ENCODE measurements at places on chromosomes 7 and 10.
A peak's percentile ranks its signal among the peaks of the same experiment; 100 is the strongest.

DNA sequence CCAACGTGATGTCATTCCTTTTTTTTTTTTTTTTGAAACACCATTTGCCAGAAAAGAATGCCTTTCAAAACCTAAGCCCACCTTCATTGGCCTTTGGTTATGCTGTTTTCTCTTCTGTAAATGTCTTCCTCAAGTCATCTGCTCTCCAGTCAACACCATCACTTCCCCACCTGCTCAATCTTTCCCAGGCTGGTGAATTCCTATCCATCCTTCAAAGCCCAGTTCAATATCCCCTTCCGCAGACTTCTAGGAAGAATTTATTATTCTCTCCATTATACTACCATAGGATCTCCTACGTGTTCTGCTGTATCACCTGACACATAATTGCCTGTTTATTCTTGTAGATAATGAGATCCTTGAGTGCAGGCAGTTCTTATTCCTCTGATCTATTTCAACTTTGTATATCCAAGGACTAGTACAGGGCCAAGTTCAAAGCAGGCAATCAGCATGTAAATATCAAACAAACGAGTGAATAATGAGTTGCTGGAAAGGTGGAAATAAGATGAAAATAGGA, 73.5 kb upstream of the PRR15 start:
- DNase-seq = no peak

GRCh38 chr10:61410353-61411070, 42.7 kb downstream of the TMEM26 start:
- DNase-seq = no peak

DNA sequence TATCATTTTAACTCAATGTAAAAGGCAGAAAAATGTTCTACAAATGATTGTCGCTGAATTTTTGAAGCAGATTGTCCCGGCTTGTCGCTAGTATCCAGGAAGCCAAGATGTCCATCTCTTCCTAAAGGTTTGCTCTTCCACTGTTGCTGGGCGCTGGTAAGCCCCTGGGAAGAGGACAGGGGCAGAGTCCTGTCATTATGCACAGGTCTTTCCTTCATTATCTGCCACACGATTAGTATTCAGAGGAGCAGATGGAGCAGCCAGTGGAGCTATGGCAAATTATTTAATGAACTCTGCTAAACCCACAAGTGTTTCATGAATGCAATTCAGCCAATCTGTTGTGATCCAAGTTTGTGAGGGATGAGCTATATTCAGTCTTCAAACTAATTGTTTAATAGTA, 499.1 kb upstream of the NRP1 start:
- DNase-seq = no peak

GRCh38 chr10:30503700-30504266, 69.8 kb downstream of the MAP3K8 start:
- DNase-seq = no peak

DNA sequence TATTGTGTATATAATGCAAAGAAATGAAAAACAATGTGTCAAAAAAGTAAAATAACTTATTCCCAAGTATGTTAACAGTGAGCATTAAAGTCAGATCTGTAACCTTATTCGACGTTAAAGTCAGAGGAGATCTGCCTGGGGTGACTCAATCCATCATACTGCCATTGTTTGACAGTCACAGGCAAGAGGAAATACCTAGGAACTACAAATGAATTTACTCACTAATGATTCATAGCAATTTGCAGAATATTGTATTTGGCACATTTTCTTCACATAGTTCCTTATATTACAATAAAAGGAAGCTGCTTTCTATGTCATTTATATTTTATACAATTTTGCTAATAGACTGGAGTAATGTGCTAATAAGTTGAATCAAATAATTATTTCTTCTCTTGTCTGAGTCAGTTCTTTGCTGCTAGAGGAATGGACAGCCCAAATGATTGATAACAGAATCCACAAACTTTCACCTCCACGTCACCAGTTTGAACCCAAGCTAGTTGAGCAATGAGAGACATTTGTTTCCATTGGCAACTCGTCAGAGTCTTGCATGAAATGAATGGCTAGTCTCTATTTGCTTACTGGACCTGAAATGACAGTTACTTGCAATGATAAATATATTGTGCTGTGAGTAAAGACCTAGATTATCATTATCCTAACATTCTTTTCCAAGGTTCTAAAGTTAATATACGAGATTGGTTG, 48.5 kb upstream of the TMEM106B start:
- no peak for DNase-seq

GRCh38 chr10:51567271-51567670, 132.1 kb downstream of the CSTF2T start:
- no peak for DNase-seq

DNA sequence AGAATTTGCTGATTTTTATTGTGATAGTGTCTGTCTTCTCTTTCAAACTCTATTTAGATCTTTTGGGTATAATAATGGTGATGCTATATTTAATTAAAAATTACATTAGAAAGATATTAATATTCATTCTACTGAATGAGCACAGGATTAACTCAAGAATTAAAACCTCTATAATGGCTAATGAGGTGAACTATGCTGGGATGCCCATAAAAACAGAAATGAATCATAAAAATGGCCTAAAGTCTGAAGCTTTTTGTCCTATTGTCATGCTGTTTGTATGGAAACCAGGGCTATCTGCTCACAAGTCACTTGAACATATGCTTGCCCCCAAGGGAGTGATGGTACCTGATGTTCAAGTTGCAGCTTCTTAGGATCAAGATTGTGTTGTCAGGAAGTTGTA, 76.2 kb upstream of the ICA1 start:
- no peak for DNase-seq

DNA sequence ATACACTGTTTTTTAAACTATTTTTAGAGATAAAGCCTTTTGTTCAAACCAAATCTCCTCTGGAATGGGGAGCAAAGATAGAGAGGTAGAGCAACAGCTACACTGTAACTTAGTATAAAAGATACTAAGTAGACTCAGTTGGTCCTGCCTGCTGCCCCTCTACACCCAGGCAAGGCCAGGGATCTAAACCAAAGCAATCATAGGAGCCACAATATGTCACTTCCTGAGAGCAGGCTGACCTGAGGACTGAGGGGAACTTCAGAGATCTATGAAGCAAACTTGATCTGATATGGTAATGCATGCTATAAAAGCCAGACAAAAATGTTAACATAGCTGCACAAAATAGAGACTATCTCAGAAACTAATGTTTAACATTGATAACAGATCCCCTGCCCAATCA, 7.0 kb upstream of the TRDMT1 start:
- DNase-seq = no peak

GRCh38 chr7:101856473-101857357, 39.3 kb downstream of the CUX1 start:
- DNase-seq = peak; percentile 85

GRCh38 chr7:2771274-2771731, 72.8 kb downstream of the GNA12 start:
- no peak for DNase-seq

- no peak for DNase-seq
Observed at GRCh38 chr7:134343796-134344195, 27.1 kb upstream of the SLC35B4 start.

- no peak for DNase-seq
Observed at GRCh38 chr7:133748443-133749407, 378.4 kb upstream of the LRGUK start.

DNA sequence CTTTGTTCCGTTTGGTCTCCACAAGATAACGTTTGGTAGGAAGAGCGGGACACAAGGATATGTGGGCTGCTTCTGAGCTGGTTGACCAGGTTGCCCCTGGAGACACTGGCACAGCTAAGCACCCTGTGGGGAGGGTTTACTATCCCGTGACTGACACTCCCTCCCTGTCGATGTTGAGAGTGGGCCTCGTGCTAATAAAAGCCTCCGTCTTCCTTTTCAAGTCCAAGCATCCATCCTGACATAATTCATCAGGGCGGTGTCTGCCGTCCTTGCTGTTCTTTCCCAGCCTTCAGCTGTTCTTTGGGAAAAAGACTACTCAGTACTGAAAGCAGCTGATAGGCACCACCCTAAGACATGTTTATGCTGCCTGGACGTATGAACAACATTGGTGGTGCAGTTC, 49.6 kb downstream of the SHH start:
- no peak for DNase-seq

GRCh38 chr10:95276367-95277200, 14.2 kb downstream of the PDLIM1 start:
- DNase-seq = no peak

GRCh38 chr7:13834328-13834761, 155.1 kb downstream of the ETV1 start:
- DNase-seq = no peak

GRCh38 chr7:55439627-55440026, 74.5 kb downstream of the LANCL2 start:
- DNase-seq = no peak

DNA sequence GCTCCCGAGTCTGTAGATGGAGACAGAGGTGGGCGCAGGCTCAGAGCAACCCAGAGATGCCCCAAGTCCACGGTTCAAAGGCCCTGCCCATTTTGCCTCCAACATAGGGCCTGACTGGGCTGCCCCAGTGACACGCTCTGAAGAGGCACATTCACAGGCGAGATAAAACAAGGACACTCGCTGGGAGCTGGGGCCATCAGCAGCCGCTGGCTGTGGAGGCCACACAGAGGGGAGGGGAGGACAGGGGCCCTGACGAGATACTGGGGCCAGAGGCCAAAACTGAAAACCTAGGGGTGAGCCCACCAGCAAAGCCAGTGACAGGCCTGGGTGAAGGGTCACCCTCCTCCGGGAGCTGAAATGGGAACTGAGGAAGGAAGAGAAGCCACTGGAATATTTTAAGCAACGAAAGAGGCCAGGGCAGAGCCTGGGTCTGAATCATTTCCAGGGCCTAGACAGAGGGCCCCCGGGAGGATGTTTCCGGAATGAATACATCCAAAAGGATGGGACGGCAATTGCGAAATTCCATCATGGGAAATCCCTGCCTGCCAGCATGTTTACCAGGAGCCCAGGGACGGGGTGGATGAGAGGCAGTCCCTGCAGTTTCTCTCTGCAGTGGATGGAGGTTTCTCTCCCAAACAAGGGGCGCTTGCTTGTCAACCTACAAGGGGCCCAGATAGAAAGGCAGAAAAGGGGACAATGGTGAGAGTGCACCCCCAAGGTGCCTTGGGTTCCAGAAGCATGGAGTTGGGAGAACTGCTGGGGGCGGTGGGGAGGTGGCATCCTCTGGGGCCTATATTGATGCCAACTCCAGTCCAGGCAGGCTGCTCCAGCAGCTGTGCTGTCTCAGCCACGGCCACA, 29.0 kb upstream of the HSPA12A start:
- no peak for DNase-seq

DNA sequence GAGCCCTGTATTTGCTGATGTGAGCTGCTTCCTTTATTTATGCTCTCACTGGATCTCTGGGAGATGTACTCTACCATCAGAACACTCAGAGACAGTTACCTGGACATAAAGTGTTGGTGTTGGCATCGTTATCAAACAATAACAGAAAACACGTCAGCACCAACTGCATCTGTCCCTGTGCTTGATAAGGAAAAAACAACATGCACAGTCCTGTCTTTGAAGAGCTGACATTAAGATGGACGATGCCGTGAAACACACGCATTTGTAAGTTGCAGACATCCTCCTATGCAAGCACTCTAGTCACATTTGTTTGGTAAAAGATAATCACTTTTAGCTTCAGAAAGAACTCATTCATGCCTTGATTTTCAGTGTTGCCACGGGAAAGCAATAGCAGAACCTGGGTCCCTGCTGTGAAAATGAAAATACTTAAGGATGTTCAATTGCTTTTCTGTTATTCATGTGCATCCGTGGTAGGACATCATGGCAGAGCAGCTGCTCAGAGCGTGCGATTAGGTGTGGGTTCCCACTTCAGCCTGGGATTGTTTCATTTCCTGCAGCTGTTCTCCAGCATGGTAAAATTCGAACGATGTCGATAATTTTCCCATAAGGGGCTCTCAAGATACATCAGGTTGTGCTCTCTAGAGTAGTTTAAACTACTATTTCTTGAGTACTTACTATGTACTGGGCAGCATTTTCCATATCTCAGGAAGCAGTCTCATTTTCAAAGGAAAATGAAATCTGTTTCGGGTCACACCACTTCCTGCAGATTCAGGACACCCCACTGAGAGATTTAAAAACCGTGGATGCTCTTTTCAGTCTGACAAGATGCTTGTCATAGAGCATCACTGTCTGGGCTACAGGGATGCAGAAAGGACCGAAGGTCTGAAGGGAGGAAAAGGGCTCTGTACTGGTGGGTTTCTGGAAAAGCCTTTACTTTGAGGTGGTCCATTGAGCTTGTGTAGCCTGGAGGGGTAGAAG, 248.7 kb downstream of the CAMK1D start:
- DNase-seq = no peak

DNA sequence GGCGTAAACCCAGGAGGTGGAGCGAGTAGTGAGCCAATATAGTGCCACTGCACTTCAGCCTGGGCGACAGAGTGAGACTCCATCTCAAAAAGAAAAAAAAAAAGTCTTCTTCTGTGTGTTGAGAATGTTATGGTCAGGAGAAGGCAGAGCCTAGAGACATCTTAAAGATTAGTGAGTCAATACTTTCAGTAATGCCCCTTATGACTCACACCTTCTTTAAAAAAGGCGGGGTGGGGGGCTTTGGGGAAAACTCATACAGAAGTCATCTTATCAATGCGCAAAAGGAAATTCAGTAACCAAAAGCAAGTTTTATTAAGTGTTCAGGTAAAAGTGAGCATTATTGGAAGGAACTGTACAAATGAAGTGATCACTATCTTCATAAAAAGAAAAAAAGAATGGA, 1369.8 kb upstream of the LRRTM3 start:
- no peak for DNase-seq

DNA sequence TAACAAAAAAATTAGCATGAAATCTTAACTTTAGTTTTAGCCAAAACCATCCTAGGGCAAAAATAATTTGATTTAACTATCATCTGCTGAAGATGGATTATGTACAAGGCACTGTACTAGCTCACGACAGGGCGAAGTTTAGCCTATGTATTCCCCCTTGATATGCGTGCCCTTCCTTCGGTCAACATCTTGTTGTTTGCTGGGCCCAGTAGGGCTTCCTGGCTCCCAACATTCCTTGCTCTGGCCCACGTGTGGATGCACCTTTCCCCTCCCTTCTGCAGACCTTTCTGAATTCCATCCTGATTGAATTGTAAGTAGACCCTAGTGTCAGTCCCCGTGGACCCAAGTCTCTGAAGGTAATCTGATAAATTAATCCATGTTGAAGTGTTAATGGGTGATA, 212.0 kb downstream of the RELN start:
- no peak for DNase-seq

GRCh38 chr10:93079663-93080349, 6.1 kb downstream of the CYP26A1 start:
- DNase-seq = no peak

DNA sequence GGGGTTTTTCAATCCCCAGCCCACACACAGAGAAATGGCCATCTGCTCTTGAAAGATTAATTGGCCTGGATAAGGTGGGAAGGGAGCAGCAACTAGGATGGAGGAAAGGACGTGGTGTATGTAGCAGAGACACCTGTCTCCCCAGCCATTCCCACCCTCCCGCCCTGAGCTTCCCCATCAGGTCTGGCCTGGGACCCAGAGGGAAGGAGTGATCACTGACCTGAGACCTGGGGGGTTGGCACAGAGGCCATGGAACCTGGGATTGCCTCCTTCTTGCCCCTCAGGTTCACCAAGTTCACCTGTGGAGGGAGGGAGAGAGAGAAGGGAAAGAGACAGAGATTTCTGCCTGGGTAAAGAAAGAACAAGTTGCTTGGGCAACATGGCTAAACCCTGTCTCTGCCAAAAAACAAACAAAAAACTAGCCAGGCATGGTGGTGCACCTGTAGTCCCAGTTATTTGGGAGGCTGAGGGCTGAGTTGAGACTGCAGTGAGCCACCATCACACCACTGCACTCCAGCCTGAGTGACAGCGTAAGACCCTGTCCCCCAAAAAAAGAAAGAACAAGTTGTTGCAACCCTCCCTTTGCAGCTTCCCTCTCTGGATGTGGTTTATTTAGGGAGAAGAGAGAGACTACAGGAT, 11.3 kb upstream of the TRPV6 start:
- no peak for DNase-seq

GRCh38 chr10:88913788-88914187, 33.7 kb downstream of the STAMBPL1 start:
- DNase-seq = no peak
